Stimulated activated CD8-positive, alpha-beta memory T cell treated with anti-CD3 and anti-CD28 coated beads, Interleukin-7, amount 100 ng/mL, for 1 hour (primary cell): ENCODE measurements at places on chromosomes 7 and 10.

GRCh38 chr7:45013465-45013967 lies 13.5 kb downstream of the CCM2 start:
- no peak for DNase-seq

GRCh38 chr10:93991596-93992284 lies 2.0 kb upstream of the PLCE1 start:
- no peak for DNase-seq

GRCh38 chr10:91705948-91706670 lies 73.2 kb upstream of the PPP1R3C start:
- no peak for DNase-seq

GRCh38 chr10:9301148-9301547 lies 1246.7 kb downstream of the GATA3 start:
- DNase-seq, result no peak

GRCh38 chr7:38303866-38304265 lies 30.4 kb upstream of the TARP start:
- no peak for DNase-seq

DNA sequence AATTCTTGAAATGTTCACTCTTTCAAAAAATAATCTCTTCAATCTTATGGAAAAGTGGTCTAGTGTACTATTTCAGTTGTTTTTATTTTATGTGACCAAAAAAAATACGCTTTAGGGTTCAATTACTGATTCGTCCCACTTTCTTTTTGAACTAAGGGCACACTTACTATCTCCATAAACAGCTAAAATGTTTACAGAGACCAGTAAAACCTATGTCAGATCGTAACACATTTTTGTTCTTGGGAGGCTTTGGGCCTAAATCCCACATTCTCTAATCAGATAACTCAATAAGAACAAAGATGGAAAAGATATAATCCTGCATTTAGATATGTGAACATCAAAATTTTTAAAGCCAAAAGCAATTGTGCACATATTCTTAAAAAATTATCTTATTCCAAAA lies 29.8 kb upstream of the EPC1 start:
- DNase-seq, result no peak
